ENCODE measurements at places on chromosomes 11 and 22.

GRCh38 chr11:15851051-15851498, 505.3 kb downstream of the SOX6 start:
- DNase-seq: no peak

- DNase-seq: no peak
Measured at GRCh38 chr11:66856496-66857233, at the start of gene LRFN4. LRFN4 (plus strand) TSS chr11:66857064; CDS start chr11:66857745, 681 bp downstream.

GRCh38 chr22:49099496-49100124, 728.1 kb downstream of the BRD1 start:
- no peak for DNase-seq

- no peak for DNase-seq
Measured at GRCh38 chr11:99718291-99718690, 697.5 kb downstream of the CNTN5 start.

DNA sequence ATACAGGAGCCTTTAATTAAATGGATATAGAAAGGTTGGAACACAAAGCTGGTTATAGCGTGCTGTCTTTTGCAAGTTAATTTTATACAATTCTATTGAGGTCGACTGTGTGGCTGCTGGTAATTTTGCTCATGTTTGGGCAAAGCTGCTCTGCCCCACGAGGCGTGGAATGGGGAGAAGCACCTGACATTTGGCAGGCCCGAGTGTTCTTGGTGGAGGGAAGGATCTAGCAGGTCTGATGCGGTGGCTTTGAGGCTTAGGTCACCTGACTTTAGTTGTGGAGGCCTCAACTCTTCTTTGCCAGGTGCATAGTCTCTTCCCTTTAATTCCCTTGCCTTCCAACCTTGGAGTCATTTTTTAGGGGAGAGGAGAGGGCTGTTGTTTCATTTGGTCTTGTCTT, 97.3 kb downstream of the ZBTB16 start:
- no peak for DNase-seq

GRCh38 chr11:64892411-64892831, 14.0 kb upstream of the EHD1 start:
- DNase-seq: no peak
